SK-N-MC (cell line): ENCODE measurements at places on chromosomes 5 and 9.

DNA sequence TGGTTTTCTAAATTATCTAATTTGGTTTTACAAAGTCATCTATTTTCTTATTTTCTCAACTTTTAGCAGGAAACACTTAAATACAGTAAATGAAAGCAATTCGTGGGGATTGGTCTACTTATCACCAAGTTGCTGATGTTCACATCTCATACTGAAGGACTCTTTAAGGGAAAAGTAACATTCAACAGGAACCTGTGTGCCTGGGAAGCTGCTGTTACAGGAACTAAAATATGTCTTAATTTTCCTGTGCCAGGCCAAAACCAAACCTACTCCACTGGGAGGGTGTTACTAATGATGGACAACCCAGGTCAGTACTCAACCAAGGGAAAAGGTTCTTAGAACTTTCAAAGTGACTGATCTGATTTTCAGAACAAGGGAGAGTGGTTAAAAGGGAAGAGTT is 5.3 kb downstream of the ISCA1 start:
- DNase-seq, result no peak

GRCh38 chr5:39730006-39730405 is 305.2 kb upstream of the DAB2 start:
- no peak for DNase-seq

DNA sequence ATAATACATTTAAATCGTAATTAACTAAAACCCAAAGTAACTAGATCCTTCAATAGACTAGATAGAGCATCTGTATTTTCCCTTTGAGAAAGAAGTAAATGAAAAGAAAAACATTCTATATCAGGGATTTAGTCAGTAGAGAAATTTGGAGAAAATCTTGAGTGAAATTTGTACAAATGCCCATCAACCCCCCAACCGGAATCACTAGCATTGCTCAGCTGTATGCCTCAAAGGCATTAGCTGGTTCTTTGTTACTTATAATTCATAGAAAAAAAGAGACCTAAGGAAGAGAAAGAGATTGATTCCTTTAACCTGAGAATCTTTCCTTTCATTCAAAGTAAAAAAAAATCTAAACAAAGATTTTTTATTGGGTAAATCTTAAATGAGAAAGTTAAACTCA is 659 bp downstream of the OMD start:
- DNase-seq, result no peak

DNA sequence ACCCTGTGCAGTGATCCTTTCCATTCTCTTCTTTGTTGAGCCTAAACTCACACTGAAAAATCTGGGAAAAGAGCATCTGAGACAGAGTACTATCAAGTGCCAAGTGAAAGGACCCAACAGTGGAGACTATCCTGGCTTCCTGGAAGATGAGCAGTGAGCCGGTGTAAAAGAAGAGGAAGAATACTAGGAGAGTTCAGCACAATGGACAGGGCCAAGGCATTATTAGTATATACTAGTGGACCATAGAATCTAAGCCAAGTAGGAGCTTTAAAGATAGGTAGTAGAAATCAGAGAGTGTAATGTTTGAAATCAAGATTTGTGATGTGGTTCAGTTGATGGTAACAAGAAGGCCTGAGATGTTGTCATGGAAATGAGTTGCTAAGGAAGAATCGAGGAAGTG is 140.8 kb downstream of the CAMK4 start:
- DNase-seq, result no peak

DNA sequence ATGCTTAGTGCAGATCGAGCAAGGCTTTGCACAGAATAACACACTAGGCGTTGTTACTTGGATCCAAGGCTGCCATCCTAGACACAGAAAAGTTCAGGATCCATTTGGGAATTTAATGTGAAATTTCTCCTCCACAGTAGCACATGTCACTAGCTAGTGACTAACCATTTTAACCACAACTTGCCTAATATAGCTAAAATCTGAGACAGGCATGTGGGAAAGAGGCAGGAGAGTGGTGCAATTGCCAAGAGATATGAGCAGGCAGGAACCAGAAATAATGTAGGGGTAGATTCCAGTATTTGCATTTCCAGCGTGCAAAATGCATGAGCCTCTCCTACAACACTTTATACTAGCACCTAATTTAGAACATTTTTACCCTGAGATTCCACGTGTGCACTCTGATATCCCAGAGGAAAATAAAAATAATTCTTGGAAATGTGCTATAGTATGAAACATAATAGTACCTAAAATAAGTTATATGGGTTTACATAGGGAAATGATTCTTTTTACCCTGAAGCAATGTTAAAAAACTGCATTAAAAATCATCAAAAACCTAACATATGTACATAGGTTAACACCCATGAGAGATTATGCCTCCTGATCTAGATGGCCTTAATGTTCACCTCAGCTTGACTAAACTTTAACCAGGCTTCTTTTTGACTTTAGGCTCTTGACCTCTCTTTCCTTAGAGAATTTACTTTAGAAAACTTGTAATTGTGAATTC is 1230.6 kb upstream of the NUDT12 start:
- DNase-seq, result no peak

DNA sequence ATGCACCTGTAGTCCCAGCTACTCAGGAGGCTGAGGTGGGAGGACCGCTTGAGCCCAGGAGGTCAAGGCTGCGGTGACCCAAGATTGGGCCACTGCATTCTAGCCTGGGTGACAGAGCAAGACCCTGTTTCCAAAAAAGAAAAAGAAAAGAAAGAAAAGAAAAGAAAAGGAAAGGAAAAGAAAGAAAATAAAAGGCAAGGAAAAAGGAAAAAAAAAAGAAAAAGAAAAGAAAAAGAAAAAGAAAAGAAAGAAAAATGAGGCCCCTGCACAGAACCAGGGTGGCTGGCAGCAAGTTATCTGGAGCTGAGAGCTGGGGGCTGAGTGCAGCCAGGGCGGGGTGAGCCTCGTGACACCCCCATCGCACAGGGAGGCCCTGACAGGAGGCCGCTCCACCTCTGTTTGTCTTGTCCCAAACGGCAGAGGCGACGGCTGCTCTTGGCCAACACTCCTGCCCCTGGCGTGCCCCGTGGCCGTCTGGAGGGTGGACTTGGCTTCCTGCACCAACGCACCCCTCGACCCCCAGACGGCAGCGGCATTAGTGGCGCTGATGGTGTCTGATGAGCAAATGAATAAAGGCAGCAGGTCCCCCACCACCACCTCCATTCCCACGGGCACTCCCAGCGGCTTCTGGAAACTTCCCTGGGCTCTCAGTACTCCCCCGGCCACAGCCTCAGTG is 16.7 kb downstream of the EXD3 start:
- DNase-seq, result no peak

DNA sequence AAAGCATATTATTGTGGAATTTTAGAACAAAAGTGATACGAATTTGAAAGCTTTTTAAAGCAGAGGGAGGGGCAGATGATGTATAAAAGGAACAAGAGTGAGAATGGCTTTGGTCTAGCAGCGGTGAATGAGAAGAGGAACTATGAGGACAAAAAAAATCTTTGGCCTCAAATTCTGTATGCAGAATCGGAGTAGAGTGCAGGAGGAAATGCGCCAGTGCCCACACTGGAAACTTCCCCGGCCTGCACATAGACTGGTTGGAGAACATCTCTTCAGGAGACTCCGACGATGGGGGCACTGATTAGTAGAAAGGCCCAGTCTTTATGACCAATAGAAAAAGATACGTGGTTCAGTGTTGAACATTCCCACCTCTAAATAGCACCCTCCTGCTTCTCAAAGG is 51.3 kb downstream of the SLC46A2 start:
- DNase-seq, result no peak
